Urothelium cell line (cell line): ENCODE measurements at places on chromosomes 1 and 21.

- no peak for DNase-seq
These were observed 168.8 kb upstream of the PLXNA2 start for GRCh38 chr1:208413006-208413405.

GRCh38 chr1:65792669-65793358, at the start of gene PDE4B:
Gene PDE4B (plus strand): TSS chr1:65792895.
- DNase-seq = peak; percentile 61

DNA sequence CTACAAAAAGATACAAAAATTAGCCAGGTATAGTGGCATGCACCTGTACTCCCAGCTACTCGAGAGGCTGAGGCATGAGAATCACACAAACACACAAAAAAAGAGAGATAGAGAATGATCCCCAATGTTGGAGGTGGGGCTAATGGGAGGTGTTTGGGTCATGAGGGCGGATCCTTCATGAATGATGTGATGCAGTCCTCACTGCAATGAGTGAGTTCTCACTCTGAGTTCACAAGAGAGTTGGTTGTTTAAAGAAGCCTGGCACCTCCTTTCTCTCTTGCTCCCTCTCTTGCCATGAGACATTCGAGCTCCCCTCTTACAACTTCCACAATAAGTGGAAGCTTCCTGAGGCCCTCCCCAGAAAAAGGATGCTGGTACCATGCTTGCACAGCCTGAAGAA, 17.3 kb downstream of the KCNT2 start:
- no peak for DNase-seq

DNA sequence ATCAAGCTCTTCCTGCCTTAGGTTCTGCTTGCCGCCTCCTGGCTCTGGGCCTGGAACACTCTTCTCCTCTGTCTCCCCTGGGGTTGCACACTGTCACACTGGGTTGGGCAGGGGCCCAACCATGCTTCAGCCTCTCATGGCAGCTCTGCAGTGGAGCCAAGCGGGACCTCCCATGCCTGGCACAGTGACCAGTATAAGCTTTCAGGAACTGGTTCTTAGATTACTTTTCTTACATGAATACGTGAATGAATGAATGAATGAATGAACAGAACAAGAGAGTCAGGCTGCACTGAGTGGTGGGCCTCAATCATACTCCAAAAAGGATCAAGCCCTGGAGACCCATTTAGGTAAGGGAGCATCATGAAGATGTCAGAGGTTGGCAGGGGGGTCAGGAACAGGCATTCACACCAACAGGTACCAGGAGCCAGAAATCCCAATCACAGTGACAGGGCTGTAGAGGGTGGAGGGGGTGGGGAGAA, 30.8 kb upstream of the TMEM125 start:
- no peak for DNase-seq

DNA sequence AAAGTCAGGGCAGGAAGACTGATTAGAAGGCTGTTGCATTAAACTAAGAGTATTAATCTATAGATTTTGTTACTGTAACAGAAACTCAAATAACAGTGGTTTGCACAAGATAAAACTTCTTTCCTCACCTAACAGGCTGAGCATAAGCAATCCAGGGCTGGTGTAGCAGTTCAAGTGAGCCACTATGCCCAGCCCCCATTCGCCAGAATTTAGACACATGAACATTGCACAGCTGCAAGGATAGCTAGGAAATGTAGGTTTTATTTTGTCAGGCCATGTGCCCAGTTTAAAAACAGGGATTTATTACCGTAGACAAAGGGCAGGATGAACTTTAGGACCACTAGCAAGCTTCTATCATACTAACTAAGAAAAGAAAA, 19.5 kb upstream of the DOCK7 start:
- DNase-seq = no peak

- no peak for DNase-seq
These were observed 259.6 kb upstream of the PLD5 start for GRCh38 chr1:242784084-242784483.

GRCh38 chr1:99218572-99218971, 45.7 kb upstream of the PLPPR4 start:
- DNase-seq = no peak

GRCh38 chr1:13702425-13703127, 2.6 kb downstream of the PRDM2 start:
- DNase-seq = no peak

GRCh38 chr21:42061195-42061985, 9.7 kb upstream of the UMODL1 start:
- no peak for DNase-seq
